ENCODE measurements at places on chromosomes 5 and 9.

DNA sequence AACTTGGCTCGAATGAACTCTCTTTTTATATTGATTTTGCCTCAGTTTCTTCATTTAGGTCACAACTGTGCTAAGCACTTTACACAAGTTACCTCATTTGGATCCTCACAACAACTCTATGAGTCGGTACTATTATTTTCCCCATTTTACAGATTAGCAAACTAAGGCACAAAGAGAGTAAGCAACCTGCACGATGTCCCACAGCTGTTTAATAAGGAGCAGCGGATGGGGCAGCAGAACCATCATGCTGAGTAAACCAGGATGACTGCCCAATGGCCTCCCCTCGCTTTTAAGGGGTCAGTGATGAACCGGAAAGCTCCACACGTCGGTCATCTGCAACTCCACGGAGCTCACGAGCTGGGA lies 607 bp downstream of the PRELID2 start:
- DNase-seq: no peak

DNA sequence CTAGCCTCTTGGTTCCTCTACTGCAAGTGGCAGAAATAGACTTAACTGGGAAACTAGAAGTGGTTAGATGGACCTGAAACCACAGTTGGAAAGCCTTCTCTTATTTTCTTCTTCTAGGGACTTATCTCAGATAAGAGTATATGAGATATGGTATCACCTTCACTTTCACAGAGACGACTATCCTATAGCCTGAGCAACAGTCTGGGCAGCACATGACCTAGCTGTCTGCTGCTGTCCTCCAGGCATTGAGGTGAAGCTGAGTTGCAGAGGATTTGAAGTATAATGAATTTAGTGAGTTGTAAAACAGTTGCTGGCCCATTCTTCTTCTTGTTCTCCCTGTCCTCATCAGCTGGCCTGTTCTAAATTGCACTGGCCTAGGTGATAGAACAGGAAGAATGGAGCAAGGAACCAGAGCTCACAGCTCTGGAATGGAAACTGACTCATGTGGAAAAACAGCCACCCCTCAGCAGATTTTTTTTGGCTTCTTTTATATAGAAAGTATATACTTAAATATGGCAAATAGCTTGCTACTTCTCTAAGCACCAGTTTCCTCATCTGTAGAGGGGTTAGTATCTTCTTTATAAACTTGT lies 27.8 kb downstream of the RECK start:
- DNase-seq: no peak

- DNase-seq: no peak
Observed at GRCh38 chr5:6088706-6089105, 289.6 kb downstream of the MED10 start.

DNA sequence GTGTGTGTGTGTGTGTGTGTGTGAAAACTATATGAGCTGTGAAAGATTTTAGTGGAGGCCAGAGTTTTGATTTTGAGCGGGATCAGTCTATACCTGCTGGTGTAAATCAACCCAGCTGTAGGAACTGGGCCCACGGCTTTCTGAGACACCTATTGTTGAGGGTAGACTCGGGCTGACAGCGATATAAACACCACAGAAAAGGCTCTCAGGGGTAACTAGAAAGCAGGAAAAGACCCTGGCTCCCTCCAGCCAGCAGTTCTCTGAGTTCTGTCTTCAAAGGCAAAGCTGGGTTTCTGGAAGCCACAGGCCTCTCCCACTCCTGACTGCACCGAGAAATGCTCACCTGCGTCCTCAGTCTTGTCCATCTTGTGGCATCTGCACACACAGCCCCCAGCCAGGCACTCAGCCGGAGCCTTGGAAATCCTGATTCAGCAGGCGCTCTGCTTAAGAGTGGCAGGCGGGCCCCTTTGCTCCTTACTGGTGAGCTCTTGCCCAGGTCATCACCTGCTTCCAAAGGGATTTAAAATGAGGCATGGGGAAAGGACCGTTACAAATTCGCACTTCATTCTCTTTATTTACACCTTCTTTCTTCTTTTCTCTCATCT lies 223.3 kb downstream of the NDUFS4 start:
- no peak for DNase-seq

- no peak for DNase-seq
Observed at GRCh38 chr5:464843-465590, 22.0 kb downstream of the EXOC3 start.

DNA sequence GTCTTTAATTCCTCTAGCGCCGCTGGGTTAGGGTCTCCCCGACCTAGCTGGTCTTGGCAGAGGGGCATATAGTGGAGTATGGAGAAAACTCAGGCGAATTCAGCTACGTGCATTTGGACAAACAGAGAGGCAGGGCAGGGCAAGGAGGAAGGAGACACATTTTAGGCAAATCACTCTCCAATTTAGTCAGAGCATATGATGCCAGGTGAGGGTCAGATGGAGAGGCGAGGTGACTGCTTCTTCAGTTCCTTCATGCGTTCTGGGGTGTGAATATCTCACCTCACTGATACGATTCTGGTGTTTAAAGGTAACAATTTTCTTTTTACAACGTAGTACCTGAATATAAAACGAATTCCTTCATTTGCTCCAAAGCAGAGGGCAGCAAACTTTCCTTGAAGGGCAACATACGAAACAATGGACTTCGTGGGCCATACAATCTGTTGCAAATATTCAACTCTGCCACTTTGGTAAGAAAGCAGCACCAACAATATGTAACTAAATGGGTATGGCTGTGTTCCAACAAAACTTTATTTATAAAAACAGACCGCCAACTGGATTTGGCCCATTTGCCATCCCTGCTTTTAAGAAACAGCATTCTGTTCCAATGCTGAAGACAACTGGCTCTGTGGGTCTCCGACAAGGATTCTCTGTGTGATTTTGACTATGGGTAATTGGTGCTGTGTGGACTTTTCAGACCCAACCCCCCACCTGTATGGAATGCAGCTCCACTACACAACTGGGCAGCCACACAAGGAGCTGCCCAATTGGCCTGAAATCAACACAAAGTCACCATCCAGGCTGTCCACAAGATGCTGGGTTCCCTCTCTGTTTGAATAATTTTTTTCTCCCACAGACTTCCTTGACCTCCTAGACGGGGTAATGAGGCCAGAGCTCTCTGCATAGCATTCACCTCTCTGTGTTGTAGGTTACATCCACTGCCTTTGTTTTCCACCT lies 53.8 kb downstream of the RAPGEF1 start:
- no peak for DNase-seq

DNA sequence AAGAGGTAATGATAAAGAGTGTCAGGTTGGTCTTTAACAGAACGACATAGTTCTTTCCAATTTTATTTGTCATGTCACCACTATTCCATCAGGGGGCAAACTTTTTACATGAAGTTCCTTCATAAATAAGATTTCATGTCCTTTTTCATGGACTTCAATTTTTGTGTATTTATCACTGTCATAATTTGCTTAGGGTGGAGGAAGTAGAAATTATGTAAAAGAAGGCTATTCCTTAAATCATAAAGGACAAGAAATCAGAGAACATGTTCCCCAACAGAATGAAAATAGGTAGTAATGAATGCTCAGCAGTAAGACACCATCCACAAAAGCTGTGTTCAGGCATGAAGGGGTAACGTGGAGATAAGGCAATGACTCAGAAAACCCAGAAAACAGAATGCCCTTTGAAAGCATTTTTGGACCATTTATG lies 72.7 kb downstream of the ZFAND5 start:
- DNase-seq: peak; percentile 50

GRCh38 chr9:38417003-38417945 lies 7.0 kb downstream of the IGFBPL1 start:
- no peak for DNase-seq

- no peak for DNase-seq
Observed at GRCh38 chr9:83449983-83450382, 88.2 kb downstream of the FRMD3 start.

- DNase-seq: peak; percentile 94
Observed at GRCh38 chr9:16705111-16705604, 165.3 kb downstream of the BNC2 start.

GRCh38 chr5:152405145-152405544 lies at the start of gene NMUR2:
TSS of gene NMUR2 (minus strand) at chr5:152405279. CDS start at chr5:152405113, 166 bp downstream.
- no peak for DNase-seq

- peak; percentile 49 for DNase-seq
Observed at GRCh38 chr9:76699971-76700370, 64.3 kb upstream of the PCA3 start.

DNA sequence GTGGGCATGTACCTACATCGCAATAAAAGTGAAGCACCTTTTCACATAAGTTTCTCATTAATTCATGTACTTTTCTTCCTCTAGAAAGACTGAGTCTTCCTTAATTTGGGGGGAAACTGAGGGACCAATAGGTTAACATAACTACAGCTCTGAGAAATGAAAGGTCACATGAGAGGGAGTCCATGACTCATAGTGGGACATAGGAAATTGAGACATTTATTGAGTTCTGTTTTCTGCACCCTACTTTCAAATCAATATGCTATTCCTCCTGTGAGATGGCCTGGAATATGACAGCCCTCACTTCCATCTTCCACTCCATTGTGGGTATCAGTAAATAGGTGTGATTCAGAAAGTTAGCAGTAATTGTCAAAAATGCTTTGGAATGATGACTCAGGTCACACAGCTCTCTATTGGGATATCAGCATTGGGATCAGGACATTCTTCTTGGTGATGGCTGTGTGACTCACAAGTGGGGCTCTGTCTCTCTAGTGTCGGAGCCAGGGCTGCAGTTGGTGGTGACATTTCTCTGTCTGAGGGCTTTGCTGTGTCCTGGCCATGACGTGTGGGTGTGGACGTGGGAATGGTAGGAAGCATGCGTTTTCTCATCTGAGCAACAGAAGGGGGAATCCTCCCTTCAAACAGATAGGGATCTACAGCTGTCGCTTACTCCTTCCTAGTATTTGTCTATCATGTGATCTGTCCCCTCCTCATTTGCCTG lies 125.0 kb downstream of the TRIO start:
- DNase-seq: no peak

DNA sequence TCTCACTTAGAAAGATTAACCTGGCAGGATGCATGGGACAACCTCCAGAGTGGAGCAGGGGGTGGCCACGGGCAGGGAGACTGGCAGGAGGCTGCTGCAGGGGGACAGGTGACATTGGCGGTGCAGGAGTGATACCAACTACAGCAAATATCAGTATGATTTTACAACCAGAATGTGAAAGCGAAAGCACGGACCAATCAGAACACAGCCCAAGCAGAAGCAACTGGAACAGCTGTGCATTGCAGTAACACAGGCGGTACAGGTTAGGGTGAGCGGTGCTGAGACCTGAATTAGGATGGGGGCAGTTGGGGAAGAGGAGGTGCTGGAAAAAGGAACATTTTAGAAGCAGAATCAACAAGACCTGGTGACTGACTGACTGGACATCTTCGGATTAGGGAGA lies 29.3 kb downstream of the POLR1E start:
- no peak for DNase-seq

DNA sequence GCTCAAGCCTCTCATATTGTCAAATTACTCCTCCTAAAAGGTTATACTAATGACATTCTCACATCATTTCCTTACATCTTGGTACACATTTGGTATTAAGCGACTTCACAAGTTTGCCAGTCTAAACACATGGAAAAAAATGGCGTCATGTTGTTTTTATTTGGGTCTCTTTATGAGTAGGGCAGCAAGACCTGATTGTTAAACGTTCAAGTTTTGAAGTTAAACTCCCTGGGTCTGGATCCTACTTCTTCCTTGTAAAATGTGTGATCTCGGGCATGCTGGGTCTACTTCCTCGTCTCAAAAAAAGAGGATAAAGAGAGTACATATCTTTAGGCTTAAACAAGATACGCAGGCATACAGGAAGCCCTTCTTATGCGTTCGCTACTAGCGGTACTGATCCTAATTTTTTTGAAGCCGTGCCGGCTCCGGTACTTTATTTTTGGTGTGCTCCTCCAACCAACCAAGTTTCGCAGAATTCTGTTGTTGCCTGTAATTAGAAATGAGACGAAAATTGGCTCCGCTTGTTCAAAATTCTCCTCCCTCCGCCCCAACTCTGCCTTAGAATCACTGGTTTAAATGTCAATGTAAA lies 596 bp upstream of the CDC37L1 start:
- no peak for DNase-seq

DNA sequence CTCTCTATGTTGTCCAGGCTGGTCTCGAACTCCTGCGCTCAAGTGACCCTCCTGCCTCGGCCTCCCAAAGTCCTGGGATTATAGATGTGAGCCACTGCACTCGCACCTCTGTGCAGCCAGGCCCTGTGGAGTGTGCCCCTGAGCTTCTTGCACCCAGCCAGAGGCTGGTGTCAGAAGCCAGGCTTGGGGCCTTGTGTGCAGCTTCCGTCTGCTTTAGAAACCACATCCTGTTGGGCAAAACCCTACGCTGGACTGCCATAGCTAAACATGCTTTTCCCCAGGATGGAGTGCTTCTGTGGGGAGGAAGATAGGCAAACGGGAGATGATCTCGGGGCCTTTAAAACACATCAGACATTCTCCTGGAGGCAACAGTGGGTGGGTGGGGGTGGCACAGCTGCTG lies 40.1 kb downstream of the PRRT1B start:
- no peak for DNase-seq

GRCh38 chr5:58133631-58134296 lies 326.1 kb downstream of the PLK2 start:
- DNase-seq: peak; percentile 75

DNA sequence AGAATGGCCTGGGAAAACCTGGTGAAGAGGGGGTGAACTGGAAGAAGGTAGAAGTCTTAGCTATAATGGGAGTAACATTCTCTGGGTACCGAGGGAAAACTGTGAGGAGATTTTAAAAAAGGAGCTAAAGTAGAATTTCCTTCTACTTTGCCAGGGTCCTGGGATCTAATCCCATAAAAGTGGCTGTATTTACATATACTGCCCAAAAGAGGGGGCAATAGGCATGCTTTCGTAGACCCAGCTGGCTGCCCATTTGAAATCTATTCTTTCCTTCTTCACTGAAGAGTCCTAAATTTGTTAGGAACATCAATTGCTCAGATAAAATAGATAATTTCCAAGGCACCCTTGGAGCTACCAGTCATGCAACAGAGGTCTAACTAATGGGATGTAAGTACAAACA lies 159.2 kb downstream of the CDC42SE2 start:
- peak; percentile 10 for DNase-seq

DNA sequence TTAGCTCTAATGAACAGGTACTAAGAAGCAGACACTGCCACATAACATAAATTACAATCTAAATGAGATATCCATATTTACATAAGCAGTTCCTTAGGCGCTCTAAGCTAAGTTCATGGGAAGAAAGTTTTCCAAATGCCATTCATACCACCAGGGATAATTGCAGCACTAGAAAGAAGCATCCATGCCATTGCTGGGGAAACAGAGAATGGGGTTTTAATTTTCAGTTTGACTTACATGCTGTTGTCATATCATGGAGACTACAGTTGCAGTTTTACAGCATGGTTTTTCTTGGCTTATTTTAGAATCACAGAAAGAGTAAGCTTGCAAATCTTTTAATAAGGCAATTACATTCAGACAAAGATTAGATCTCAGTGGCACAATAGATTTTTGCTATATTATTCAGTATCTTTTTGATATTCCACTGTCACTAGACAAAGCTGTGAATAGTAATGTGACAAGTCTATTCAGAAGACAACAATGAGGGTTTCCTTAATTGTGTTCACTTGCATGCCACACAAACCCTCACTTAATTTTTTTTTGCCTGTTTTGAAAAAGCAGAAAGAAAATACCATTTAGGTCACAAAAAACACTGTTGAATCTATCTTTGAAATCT lies 108.4 kb upstream of the ELAVL2 start:
- DNase-seq: no peak

GRCh38 chr9:134073500-134073899 lies 5.7 kb upstream of the BRD3 start:
- DNase-seq: no peak

- no peak for DNase-seq
Observed at GRCh38 chr9:136107155-136107952, 11.3 kb downstream of the TMEM250 start.

- no peak for DNase-seq
Observed at GRCh38 chr5:63573380-63573779, 388.9 kb downstream of the HTR1A start.

GRCh38 chr9:99782962-99783718 lies 38.5 kb upstream of the NR4A3 start:
- no peak for DNase-seq
